ENCODE measurements at places on chromosomes 11 and 22. TPM values are rescaled to one million over a fixed set of nuclear protein-coding genes. Genes with fewer than 3 reads are reported as not detected.

The TBX10 gene
- 12.9 TPM for total RNA-seq

- no peak for DNase-seq
Observed at GRCh38 chr22:39279170-39279850, 34.5 kb upstream of the PDGFB start.

- no peak for DNase-seq
Observed at GRCh38 chr11:94169516-94169915, 40.9 kb downstream of the PANX1 start.

The RCOR2 gene
- 2.1 TPM for total RNA-seq

The FEN1 gene
- 13.3 TPM for total RNA-seq

DNA sequence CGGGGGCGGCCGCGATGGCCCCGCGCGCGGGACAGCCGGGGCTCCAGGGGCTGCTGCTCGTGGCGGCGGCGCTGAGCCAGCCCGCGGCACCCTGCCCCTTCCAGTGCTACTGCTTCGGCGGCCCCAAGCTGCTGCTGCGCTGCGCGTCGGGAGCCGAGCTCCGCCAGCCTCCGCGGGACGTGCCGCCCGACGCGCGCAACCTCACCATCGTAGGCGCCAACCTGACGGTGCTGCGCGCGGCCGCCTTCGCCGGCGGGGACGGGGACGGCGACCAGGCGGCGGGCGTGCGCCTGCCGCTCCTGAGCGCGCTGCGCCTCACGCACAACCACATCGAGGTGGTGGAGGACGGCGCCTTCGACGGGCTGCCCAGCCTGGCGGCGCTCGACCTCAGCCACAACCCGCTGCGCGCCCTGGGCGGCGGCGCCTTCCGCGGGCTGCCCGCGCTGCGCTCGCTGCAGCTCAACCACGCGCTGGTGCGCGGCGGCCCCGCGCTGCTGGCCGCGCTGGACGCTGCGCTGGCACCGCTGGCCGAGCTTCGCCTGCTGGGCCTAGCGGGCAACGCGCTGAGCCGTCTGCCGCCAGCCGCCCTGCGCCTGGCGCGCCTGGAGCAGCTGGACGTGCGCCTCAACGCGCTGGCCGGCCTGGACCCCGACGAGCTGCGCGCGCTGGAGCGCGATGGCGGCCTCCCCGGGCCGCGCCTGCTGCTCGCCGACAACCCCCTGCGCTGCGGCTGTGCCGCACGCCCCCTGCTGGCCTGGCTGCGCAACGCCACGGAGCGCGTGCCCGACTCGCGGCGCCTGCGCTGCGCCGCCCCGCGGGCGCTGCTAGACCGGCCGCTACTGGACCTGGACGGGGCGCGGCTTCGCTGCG, 697 bp downstream of the TPBGL start:
- DNase-seq, result peak; percentile 85

GRCh38 chr11:43952401-43953342, 10.2 kb downstream of the C11orf96 start:
- DNase-seq, result no peak

DNA sequence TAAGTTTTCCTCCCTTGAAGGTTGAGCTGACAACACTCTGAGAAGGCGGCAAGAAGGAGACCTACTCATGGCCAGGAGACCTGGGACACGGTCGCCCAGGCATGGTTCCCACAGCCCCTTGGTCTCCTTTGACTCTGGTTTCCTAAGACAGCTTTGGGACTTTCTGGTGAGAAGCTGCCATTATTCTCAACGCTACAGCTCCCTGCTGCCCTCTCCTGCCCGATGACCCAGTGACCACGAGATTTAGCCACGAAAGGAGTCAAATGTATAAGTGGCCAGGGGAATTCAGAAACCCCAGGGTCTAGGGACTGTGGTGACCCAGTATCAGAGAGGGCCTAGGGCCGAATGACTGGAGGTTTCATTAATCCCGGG, 699 bp upstream of the SDF2L1 start:
- peak; percentile 53 for DNase-seq

The DSCAML1 gene
- total RNA-seq, result 3.6 TPM

The ANGPTL5 gene
- 0.28 TPM for total RNA-seq

The OR51B5 gene
- not detected for total RNA-seq

DNA sequence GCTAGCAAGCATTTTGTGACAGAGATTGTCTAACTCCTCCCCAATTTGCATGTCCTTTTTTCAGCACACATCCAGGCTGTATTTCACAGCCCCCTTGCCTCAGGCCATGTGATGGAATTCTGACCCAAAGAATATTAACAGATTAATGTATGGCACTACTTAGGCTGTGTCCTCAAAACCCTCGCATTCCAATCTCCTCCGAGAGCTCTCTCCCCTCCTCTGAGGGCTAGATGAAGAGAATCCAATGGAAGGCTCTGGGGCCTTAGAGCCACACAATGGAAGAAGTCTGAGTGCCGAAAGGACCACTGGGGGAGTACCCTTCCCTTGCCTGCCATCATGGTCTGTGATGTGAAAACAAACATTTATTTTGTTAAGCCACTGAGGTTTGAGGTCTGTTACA, 13.7 kb upstream of the NNMT start:
- DNase-seq, result no peak

The SAC3D1 gene
- total RNA-seq, result 11.6 TPM

The CCDC81 gene
- 0.37 TPM for total RNA-seq

DNA sequence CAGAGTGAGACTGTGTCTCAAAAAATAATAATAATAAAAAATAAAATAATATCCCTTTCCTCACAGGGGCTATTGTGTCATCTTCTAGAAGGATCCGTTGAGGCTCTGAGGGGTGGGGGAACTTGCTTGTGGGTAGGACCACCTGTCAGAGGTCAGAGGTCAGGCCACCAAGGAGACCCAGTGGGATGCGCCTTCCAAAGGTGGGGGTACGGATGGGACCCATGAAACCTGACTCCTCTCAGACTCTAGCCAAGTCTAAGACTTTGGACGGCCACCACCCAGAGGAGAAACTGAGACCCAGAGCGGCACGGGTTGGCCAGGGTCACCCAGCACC, 367 bp upstream of the MMP11 start:
- DNase-seq, result no peak

GRCh38 chr11:72209101-72209500, 7.5 kb upstream of the FOLR2 start:
- DNase-seq, result no peak

The FGF4 gene
- not detected for total RNA-seq
